NCI-H187 (cell line): ENCODE measurements at places on chromosomes 6 and 20.

DNA sequence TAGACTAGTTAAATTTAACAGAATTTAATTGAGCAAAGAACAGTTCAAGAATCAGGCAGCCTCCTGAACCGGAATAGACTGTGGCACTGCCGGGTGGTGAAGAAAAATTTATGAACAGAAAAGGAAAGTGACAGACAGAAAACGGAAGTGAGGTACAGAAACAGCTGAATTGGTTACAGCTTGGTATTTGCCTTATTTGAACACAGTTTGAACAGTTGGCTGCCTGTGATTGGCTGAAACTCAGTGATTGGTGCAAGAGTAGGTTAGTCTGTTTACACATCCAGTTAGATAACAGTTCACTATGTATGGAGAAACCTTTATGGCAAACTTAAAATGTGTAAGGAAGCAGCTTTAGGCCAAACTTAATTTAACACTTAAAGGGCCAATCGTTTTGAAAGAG lies 116.0 kb upstream of the CITED2 start:
- no peak for DNase-seq

- no peak for DNase-seq
Measured at GRCh38 chr20:5977223-5977622, 26.8 kb downstream of the MCM8 start.

DNA sequence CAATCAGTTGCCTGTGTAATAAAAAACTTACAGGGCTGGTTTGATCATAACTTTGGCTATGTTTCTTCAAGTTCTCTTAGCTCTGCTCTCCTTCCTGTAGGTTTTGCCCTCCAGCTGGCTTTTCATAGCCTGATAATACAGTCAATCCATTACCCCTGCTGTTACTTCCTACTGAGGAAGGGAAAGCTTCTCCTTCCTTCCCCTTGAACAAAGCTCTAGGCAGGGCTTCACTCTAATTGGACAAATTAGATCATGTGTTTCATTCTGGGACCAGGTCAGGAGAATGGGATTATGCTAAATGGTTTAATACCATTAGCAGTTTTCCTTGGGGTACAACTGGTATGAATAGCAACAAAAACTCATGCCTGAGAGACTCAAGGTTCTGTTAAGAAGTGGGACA lies 106.8 kb upstream of the MCHR2 start:
- no peak for DNase-seq

DNA sequence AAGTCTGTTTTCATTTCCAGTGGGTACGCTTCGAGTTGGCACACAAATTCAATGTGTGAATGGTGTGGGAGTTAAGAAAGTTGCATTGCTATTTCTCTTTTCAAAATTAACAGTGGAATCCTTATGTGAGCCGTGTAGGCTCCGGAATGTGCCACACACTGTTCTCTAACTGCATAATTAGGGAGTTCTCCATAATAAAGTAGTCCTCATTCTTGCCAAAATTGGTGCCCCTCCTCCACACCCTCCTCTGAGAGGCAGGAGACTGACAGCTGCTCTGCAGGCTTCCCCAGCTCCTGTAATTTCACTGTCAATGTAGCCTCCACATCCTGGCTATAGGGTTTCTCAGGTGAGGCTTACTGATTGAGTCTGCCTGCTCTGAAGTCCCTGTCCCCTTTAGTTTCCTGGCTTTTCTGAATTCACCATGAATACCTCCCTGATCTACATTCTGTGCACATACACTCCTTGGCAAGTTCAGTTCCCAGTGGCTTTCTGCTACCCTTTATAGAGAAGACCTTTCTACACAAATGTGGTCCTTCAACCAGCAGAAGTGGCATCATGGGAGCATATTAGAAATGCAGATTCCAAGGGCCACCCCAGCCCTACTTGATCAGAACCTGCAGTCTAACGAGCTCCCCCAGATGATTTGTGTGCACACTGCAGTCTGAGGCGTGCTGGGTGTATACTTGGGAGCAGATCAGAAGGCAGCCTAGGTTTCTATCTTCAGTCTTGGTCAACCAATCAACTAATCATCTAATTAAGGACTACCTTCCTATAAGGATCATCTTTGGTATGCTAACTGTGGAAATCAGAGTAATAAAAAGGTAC lies 19.9 kb upstream of the CCN6 start:
- DNase-seq: no peak

DNA sequence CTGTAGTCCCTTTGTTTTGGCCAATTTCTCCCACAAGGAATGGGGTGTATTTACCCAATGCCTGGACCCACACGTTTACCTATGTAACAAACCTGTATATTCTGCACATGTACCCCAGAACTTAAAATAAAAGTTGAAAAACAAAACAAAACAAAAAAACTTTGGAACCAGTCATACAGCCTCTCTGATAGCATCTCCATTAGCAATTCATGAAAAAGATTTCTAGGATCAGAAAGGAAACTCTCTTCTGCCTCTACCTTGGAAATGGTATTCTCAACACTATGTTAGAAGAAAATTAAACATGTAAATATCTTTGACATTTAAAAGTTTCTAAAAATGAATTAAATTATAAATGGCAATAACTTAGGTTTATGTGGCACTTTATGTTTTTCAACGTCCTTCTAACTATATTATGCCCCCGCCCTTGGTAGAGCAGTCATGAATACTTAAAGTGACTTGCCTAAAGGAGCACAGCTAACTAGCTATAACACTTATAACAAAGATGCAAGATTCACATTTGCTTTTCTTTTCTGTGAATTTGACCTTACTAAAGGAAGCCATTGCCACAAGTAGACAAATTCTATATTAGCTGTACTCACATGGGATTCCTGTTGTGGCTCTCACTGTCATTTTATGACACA lies 147.5 kb upstream of the FKBP1C start:
- DNase-seq: no peak

DNA sequence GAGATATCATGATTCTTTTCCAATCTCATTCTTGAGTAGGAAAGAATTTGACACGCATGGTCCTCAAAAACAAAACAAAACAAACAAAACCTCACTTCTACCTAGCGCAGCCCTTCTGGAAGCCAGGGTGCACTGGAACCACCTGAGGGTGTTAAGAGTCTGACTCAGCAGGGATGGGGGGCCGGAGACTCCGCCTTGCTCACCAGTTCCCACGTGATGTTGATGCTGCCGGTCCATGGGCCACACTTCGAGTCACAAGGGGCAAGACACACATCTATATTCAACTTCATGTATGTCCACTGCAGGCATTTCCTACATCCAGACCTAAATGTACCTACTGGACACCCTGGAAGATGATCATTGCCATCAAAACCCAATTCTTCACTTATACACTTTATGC lies 30.4 kb downstream of the BFSP1 start:
- no peak for DNase-seq

- DNase-seq: no peak
Measured at GRCh38 chr6:149212206-149212605, 105.3 kb upstream of the TAB2 start.

GRCh38 chr6:75208298-75209183 lies 2.7 kb upstream of the COL12A1 start:
- DNase-seq: peak; percentile 49

DNA sequence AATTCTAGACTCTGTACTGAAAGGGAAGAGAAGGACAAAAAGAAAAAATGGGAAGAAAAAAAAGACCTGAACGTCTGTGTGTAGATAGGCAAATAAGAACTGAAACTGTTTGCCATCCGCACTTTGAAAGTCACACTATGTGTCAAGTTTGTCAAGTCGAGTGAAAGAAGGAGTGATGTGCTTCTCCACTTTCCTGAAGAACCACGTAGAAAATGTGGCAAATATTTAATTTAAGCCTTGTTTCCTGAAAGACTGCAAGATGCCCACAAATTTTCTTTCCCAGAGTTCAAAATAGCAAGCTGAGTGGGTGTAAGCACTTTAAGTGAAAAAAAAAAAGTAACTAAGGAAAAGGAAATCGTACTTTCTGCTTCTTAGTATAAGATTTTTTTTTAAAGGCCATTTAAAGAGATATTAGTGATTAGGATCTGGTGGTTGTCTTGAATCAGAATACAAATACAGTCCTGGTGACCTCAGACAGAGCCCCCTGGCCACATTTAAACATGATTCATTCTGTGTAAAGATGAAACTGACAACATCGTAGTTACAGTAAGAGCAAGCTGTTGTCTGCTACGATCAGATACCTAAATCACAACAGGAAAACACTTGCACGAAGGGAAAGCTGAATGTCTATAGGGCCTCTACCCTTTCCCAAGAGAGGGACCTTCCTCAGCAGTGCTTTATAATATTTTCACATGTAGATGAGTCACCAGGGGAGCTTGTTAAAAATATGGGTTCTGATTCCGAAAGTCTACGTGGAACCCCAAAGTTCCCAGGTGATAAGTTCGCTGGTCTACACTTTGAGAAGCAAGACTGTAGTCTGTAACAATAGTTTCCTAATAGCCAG lies 102.3 kb downstream of the HIVEP2 start:
- DNase-seq: no peak

GRCh38 chr6:159680104-159680503 lies 12.9 kb downstream of the SOD2 start:
- DNase-seq: no peak

DNA sequence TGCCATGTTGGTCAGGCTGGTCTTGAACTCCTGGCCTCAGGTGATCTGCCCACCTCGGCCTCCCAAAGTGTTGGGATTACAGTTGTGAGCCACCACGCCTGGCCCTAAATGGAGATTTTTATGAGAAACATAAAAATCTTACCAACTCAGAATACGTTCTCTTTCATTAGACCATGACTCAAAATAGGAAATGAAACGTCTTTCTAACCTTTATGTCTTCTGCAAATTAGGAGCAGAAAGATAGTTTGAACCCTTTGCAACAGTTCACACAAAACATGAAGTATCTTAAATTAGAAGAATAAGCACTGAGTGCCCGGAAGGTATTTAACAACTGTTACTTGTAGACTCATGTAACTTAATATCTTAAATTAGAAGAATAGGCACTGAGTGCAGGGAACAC lies 48.3 kb downstream of the AHI1 start:
- DNase-seq: no peak
